ENCODE measurements at places on chromosomes 4 and X.

GRCh38 chr4:173001571-173001970, 167.0 kb upstream of the GALNT7 start:
- DNase-seq: no peak

DNA sequence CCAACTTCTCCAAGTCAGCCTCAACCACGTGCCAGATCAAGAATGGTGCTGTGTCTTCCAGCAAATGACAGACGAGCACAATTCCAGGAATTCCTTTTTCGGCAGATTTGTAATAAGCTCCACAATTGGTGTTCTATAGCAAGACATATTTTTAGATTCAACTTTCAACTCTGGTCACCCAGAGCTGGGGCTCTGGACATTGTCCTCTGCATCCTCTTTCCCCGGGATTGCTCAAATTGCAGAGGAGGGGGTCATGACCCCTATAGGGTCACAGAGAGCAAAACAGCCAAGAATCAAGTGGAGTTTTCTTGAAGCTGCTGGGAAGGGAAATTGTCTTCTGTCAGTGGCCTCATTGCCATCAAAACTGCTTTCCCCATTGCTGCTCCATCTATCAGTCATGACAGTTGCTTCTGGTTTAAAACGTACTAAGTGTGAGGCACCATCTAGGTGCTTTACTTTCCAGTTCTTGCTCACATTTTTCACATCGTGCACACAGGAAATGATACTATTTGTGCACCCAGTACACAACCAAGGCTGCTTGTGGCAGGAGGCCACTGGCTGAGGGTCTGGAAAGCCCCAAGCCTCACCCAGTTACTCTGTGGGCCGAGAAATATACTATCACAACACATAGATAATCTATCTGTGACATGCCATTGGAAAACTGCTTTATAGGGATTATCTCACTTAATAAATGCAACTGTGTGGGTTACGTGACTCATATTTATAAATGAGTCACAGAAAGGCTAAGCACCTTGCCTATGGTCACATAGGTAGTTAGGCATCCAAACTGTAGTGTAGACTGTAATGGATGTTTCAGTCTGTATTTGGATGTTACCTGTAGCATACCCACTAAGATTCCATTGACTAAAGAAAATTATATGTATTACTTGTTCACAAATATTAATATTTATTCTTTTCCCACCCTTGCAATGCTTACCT, 91.7 kb upstream of the PHOX2B start:
- DNase-seq: no peak

GRCh38 chr4:56128213-56128612, 179.5 kb downstream of the CEP135 start:
- no peak for DNase-seq

- DNase-seq: no peak
Observed at GRCh38 chrX:115650916-115651315, 89.9 kb downstream of the PLS3 start.

GRCh38 chrX:16028576-16028975, 94.8 kb upstream of the GRPR start:
- no peak for DNase-seq

GRCh38 chr4:44668526-44668925, 9.7 kb upstream of the GUF1 start:
- no peak for DNase-seq

DNA sequence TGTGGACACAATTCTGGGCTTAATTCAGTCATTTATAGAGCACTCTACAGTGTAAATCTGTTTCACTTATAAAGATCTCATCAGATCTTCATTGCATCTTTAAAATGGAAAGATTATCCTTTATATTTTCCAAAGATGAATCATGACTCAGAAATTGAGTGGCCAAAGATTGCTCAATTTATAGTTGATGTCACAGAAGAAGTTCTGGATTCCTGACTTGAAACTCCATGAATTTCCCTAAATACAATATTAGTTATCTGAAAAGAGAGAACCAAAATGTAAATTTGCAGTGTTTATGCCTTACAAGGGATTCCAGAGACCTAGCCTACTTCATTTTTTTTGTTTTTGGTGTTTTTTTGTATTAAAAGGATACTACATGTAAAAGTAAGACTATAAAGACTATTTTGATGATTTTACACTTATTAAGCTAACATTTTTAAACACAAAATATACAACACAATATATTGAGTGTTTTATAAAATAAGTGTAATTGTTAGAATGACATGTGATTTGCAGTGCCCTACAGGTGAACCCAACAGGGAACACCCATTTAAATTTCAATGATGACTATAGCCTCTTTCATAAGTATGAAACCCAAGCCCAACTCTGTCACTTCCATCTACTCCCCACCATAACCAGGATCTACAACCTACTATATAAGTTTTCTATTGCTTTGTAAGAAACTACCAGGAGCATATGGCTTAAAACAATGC, 183.5 kb downstream of the PCDH7 start:
- DNase-seq: no peak

DNA sequence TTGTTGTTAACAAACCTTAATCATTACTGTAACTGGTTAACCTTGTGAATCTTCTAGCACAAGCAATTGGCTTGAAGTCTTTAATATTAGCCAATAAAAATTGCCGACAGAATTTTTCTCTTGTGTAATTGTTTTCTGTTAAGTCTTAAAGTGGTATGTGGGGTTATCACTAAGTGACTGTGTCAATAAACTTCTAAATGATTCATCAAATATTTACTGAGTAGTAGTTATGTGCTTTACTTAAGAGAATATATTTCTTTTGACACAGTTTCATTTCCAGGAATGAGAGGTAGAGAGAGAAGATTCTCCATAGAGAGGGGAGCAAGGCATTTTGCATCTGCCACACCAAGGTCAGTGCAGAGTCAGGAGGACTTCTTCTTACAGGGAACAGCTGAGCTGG, 2361.6 kb upstream of the AGA start:
- DNase-seq: no peak

GRCh38 chrX:10223276-10223675, 66.5 kb downstream of the CLCN4 start:
- DNase-seq: no peak

GRCh38 chrX:149151805-149152757, 353.0 kb downstream of the IDS start:
- DNase-seq: no peak

DNA sequence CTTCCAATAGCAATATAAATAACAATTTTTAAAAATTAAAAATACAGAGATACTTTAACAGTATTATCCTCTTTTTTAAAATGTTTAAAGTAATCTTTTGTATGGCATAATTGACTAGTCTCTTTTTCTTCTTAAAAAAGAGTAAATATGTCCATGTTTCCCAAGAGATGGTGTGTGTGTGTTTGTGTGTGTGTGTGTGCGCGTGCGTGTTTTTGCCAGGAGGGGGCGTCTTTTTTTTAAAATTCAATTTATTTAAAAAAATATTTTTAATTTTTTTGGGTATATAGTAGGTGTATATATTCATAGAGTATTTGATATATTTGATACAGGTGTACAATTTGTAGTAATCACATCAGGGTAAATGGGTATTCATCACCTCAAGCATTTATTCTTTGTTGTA, 1073.7 kb downstream of the PCDH7 start:
- no peak for DNase-seq

- no peak for DNase-seq
Observed at GRCh38 chr4:86582410-86582809, 11.7 kb upstream of the PTPN13 start.

GRCh38 chrX:36957425-36958328, 50.5 kb upstream of the FAM47C start:
- no peak for DNase-seq

- no peak for DNase-seq
Observed at GRCh38 chr4:62953752-62954151, 1455.5 kb downstream of the TECRL start.

- no peak for DNase-seq
Observed at GRCh38 chr4:117907646-117908045, 126.6 kb upstream of the NDST3 start.

DNA sequence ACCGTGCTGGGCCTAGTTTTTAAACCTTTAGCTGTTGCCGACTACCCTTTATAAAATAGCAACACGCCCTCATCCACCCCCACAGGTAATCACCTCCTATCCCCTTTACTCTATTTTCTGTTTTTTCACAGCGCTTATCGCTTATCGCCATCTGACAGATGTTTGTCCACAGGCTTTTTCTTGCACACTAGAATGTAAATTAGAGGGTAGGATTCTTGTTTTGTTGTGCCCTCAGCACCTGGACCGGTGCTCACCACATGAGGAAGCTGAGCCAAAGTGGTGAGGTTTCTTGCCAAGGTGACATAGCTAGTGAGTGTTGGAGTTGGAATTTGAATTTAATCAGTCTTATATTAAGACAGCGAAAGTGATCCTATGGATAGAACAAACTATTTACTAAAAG, 2.9 kb upstream of the RBBP7 start:
- DNase-seq: no peak

DNA sequence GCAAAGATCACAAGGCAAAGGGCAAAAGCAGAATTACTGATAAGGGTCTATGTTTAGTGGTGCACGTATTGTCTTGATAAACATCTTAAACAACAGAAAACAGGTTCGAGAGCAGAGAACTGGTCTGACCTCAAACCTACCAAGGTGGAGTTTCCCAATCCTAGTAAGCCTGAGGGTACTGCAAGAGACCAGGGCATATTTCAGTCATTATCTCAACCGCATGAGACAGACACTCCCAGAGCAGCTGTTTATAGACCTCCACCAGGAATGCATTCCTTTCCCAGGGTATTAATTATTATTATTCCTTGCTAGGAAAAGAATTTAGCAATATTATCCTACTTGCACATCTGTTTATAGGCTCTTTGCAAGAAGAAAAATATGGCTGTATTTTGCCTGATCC, 51.5 kb downstream of the NPNT start:
- DNase-seq: no peak

DNA sequence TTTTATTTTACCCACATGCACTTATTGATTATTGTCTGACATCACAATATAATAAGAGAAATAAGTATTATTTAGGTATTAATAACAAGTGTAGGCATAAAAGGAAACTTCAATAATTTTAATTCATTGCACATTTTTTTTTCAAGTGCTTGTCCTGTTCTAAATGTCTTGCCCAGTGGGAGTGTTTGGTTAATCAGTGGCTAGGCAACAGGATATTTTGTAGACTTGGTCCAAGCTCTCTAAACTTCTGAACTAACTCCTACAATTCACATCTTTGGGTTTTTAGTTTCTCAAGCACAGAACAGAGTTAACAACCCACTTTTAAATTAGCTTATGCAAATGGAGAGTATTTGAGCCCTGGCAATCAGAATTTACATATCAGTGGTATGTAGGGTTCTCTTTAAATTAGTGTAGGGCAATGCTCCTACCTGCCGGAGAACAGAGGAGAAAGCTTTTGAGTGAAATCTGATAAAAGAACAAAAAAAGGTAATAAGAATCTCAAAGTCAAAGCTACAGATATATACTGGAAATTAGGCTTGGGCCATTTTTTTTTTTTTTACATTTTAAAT, 353.5 kb downstream of the ADGRL3 start:
- no peak for DNase-seq

DNA sequence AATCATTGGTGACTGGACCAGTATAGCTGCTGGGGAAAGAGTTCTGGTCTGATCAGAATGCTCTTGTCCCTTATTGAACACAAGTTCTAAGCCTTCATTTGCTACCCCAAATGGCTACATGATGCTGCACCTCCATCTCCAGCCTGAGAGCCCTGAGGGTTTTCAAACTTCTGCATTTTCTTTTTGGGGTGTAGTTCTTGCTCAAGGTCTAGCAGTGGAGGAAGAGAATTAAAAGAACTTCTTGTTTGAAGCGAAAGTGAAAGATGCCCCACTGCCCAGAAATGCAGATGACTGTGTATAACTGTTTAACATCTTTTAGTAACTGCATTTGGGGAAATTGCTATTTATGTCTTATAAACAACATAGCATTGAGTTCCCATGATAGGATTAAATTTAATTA, 38.5 kb downstream of the LAMTOR3 start:
- no peak for DNase-seq

- DNase-seq: no peak
Observed at GRCh38 chr4:181960384-181960783, 282.8 kb upstream of the TENM3 start.

DNA sequence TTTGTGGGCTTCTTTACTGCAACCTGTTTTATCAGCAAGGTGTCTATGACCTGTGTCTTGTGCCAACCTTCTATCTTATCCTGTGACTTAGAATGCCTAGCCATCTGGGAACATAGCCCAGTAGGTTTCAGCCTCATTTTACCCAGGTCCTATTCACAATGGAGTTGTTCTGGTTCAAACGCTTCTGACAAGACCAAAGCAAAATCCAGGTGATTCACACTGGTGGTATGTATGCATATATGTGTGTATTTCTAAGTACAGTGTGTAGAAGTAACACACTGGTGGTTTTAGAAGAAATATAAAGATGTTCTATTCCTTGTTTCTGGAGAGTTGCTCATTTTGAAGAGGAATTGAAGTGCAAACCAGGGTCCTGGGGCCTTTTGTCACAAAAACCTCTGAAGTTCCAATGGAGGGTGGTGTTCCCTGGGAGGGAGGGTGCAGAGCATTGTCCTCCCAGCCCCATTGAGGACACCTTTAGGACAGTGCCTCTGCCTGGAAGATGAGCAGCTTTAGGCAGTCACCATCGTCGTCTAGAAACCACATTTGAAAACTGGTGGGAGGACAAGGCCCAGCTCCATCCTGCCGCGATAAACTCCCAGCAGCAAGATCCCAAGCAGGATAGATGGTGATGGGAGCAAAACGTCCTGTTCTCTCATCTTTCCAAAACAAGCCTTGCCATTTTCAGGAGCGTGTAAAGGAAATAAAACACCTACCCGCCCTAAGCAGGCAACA, 191.4 kb downstream of the TSPAN5 start:
- no peak for DNase-seq

DNA sequence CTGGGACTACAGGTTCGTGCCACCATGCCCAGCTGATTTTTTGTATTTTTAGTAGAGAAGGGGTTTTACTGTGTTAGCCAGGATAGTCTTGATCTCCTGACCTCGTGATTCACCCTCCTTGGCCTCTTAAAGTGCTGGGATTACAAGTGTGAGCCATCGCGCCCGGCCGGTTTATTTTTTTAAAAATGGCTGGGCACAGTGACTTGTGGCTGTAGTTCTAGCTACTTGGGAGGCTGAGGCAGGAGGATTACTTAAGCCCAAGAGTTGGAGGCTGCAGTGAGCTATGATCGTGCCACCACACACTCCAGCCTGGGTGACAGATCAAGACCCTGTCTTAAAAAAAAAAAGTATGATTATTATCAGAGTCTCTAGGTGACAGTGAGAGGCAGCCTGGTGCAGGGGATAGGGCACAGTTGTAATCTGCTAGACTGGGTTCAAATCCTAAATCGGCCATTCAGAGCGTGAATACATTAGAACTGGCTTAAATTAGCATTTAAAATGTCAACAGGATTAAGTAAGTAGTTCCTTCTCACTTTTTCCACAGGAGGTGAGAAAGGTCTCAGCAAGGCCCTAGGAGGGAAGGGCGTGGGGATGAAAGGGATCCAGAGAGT, 435 bp upstream of the MGST2 start:
- no peak for DNase-seq

DNA sequence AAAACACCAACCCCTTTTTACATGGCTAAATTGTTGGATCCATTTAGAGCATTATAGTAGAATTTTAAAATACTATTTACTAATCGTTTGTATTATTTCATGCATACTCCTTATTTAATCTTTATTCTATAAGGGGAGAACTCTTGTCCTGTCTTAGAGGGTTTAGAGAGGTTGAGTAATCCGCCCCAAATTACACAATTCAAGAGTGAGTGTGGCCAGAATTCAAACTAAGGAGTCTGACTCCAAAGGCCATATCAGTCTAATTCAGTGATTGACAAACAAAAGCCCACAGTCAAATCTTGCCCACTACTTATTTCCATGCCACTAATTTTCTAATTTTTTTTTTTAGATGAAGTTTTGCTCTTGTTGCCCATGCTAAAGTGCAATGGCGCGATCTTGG, 33.7 kb upstream of the NEIL3 start:
- DNase-seq: no peak

GRCh38 chrX:142854970-142855369, 170.8 kb upstream of the SPANXN4 start:
- DNase-seq: no peak

Data from stimulated activated CD8-positive, alpha-beta memory T cell treated with anti-CD3 and anti-CD28 coated beads, Interleukin-4, amount 100 ng/mL, for 24 hours (primary cell).